IMR-90 (cell line): ENCODE measurements at places on chromosomes 11 and 22.

GRCh38 chr22:23859201-23859600 is 1.5 kb downstream of the SLC2A11 start:
- H3K4me3 ChIP-seq = no peak overlapping the region
- H3K4me1 ChIP-seq = peaks cover 10% of the 10 kb centered on the region
- no peaks in the 10 kb centered on the region for H3K36me3 ChIP-seq

DNA sequence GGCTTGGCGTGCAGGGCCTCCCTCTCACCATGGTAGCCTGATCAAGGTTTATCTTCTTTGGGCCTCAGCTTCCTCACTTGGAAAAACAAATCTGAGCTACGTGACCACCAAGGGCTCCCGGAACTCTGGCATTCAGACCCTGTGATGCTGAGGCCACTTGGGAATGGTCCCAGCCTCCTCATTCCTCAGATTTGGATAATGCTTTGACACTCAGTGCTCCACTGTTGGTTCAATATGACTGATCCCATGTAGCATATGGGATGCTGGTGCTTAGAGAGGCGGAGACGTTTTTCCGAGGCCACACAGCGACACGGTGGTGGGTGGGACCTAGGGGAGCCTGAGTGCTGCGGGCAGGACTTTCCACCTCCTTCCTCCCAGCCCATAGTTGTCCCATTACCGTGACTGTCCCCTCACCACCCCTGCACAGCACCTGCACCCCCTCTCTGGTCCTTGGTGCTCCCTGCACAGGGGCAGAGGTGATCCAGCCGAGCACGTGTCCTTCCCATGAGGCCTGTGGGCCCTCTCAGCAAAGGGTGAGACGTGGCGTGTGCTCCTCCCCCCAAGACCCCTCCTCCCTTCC is 23.1 kb downstream of the MB start:
- DNase-seq = no peak
- H3K27ac ChIP-seq = no peak overlapping the region
- H3K4me1 ChIP-seq = peaks cover 11% of the 10 kb centered on the region; the same call in 1 of the 2 replicates
- H3K4me3 ChIP-seq = no peak overlapping the region
- peaks cover 16% of the 10 kb centered on the region; the same call in 1 of the 2 replicates for H3K27me3 ChIP-seq
- no peaks in the 10 kb centered on the region for H3K36me3 ChIP-seq

DNA sequence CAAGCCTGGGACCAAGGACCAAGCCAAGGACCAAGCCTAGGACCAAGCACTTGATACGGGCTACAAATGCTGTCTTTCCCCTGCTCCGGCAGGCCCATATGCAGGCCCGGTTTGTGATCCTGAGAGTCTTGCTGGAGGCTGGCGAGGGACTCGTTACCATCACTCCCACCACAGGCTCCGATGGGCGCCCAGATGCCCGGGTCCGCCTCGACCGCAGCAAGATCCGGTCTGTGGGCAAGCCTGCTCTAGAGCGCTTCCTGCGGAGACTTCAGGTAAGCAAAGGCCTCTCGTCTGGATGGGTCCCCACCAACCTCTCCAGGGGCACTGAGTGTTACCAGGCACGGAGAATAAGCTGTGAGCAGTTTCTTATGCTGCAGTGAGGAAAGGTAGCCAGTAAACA is 13.2 kb upstream of the BBS1 start:
- H3K4me3 ChIP-seq = no peak overlapping the region
- H3K27me3 ChIP-seq = no peaks in the 10 kb centered on the region
- H3K27ac ChIP-seq = no peak overlapping the region
- DNase-seq = no peak

- no peak for DNase-seq
- H3K4me1 ChIP-seq = no peaks in the 10 kb centered on the region
- H3K27me3 ChIP-seq = peaks cover 5% of the 10 kb centered on the region
- H3K27ac ChIP-seq = no peak overlapping the region
- no peak overlapping the region for H3K4me3 ChIP-seq
Measured at GRCh38 chr11:2677127-2677526, 22.7 kb downstream of the KCNQ1OT1 start.

DNA sequence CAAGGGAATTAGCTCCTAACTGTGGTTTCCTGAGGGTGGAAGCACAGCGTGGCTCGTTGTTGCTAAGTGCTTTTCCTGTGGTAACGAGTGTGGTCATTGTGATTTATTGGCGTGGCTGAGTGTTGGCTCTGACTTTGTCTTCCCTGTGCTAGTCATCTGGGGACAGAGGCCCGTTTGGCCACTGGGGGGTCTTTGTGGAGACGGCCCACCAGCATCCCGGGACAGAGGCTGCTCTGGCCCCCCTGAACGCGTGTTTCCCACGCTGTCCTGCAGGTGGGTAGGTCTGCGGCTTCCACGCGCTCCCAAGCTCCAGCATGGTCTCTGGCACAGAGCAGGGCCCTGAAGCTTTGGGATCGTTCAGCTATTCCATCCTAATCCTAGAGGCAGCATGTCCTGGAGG is 1040.0 kb downstream of the TBC1D22A start:
- no peak overlapping the region for H3K27ac ChIP-seq
- H3K4me1 ChIP-seq = no peaks in the 10 kb centered on the region
- H3K27me3 ChIP-seq = no peaks in the 10 kb centered on the region
- no peak for DNase-seq

DNA sequence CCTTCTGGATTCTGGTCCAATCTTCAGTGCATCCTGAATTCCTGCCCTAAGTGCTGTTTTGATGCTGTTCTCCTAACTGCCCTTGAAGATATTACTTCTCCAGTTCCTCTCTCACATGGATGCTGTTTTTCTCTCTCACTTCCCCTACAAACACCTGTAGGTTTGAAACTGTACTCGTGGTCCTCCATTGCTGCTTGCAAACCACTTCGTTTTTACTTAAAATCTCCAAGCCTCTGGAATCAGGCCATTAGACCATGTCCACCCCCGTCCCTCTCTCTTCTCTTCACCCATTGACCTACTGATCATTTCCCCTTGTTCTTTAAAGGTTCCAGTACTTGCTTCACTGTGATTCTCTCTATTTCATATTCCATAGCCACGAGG is 988.1 kb downstream of the NTM start:
- H3K27me3 ChIP-seq = peaks cover 13% of the 10 kb centered on the region
- H3K4me3 ChIP-seq = no peak overlapping the region
- no peak overlapping the region for H3K27ac ChIP-seq
- no peaks in the 10 kb centered on the region for H3K4me1 ChIP-seq

- no peaks in the 10 kb centered on the region for H3K27me3 ChIP-seq
- no peaks in the 10 kb centered on the region for H3K4me1 ChIP-seq
- no peak for DNase-seq
Measured at GRCh38 chr11:89119426-89119825, 53.6 kb upstream of the GRM5 start.

DNA sequence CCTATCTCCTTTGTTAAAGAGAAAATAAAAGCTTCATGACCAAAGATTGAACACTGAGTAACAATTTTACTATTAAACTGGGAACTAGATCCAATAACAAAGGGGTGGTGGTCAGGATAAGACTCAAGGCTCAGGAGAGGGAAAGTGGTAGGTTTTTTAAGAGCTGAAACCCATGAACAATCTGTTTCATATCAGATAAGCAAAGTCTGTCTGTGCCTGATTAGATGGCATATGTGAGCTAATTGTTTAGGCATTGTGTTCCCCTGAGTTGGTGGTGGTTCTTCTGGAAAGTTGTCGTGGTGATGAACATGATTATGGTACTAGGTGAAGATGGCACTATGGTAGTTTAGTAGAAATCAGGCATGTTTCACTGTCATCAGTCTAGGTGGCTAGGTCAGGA is 24.4 kb downstream of the USP47 start:
- no peaks in the 10 kb centered on the region for H3K27me3 ChIP-seq
- peaks cover 2% of the 10 kb centered on the region for H3K4me1 ChIP-seq
- no peak overlapping the region for H3K4me3 ChIP-seq
- H3K36me3 ChIP-seq = peaks cover 1% of the 10 kb centered on the region; the same call in 1 of the 2 replicates
- no peak overlapping the region for H3K27ac ChIP-seq
